ENCODE measurements at places on chromosomes 4 and X.

- no peak overlapping the region for H3K4me3 ChIP-seq
- no peak for DNase-seq
- no peaks in the 10 kb centered on the region for H3K36me3 ChIP-seq
- H3K27ac ChIP-seq: no peak overlapping the region
- no peaks in the 10 kb centered on the region for H3K27me3 ChIP-seq
- no peaks in the 10 kb centered on the region for H3K4me1 ChIP-seq
These were observed 156.4 kb downstream of the HS6ST2 start for GRCh38 chrX:132802033-132802432.

DNA sequence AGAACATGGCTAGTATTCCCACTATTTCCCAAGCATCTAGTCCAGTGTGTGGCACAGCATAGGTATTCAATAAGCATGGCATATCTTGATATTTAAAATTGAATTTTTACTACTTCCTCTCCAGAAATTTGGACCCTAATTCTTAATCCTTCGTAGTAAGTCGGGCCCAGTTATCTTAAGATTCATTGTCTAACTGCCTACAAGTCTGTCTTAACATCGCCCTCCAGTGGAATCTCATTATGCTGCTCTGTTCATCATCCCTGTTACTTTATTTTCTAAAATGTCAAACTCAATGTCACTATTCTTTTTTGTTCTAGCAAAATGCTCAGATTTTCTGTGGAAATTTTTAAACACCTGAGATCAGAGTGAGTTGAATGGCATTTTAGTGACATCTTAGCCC lies 606.2 kb downstream of the KLHL13 start:
- H3K27me3 ChIP-seq: no peaks in the 10 kb centered on the region
- no peaks in the 10 kb centered on the region for H3K4me1 ChIP-seq
- DNase-seq: no peak
- H3K4me3 ChIP-seq: no peak overlapping the region
- no peaks in the 10 kb centered on the region for H3K36me3 ChIP-seq

- H3K27me3 ChIP-seq: no peaks in the 10 kb centered on the region
- peaks cover 8% of the 10 kb centered on the region for H3K36me3 ChIP-seq
- no peak for DNase-seq
- H3K4me1 ChIP-seq: peaks cover 16% of the 10 kb centered on the region
- peak overlapping the region; percentile 82 for H3K27ac ChIP-seq
- H3K4me3 ChIP-seq: peak overlapping the region; percentile 94
These were observed 1.3 kb downstream of the GDI1 start for GRCh38 chrX:154437971-154438893.

DNA sequence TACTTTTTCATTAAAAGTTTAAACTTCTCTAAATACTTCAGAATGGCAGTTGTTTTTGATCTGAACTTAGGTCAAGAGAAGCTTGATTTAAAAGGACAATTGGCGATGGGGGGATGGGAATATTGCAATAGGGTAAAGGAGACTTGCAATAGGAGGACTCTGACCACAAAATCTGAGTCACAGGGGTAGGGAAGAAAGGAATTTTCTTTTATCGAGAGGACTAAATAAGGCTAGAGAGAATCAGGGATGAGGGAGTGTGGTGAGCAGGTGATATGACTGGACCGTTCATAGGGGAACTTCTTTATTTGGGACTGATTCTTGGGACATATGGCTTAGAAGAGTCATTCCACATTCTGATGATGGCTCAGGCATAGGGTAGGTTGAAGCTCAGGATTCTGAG lies 1260.2 kb downstream of the ADGRL3 start:
- no peak overlapping the region for H3K4me3 ChIP-seq

DNA sequence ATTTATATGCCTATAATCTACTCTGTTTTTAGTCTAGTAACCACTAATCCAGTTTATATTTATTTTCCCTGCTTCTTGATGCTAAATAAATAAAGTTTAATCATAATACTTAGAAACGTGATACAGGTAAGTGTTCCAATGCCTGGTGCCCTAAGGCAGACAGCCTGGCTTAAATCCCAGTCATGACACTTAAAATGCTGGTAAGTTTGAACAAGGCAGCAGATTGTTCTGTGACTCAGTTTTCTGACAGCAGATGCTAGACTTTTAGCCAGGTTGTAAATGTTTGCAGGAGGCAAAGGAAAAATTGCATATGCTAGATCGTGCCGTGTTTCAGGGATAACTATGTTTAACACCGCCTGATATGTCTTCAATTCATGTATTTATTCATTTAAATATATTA lies 2661.6 kb downstream of the PCDH7 start:
- no peaks in the 10 kb centered on the region for H3K36me3 ChIP-seq
- H3K4me3 ChIP-seq: no peak overlapping the region
- H3K27me3 ChIP-seq: no peaks in the 10 kb centered on the region
- DNase-seq: no peak

All from HFFc6 (cell line).